Cerebellar nuclear complex (tissue), 1 donor: ENCODE measurements at places on chromosomes 3 and 15.

- DNase-seq: no peak
Observed at GRCh38 chr15:39290711-39291435, 290.0 kb upstream of the THBS1 start.

GRCh38 chr3:54668236-54668635, 259.6 kb downstream of the LRTM1 start:
- DNase-seq: no peak

GRCh38 chr3:119643528-119643927, 16.9 kb downstream of the POPDC2 start:
- DNase-seq: no peak

DNA sequence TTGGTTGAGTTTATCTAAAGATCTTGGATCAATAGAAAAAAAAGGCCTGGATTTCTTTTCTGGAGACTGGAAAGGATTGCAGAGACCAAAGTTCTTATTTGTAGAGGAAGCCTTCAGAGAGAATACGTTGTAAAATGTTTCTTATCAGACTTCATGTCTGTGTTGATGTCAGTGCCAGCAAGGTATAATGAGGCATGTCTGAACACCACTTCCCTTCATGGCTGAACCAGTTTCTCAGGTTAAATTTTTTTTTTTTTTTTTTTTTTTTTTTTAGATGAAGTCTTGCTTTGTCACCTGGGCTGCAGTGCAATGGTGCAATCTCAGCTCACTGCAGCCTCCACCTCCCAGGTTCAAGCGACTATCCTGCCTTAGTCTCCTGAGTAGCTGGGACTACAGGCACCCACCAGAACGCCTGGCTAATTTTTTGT, 17.8 kb upstream of the ZNF774 start:
- no peak for DNase-seq

GRCh38 chr3:124450366-124450765, 279.9 kb upstream of the UMPS start:
- DNase-seq: no peak

DNA sequence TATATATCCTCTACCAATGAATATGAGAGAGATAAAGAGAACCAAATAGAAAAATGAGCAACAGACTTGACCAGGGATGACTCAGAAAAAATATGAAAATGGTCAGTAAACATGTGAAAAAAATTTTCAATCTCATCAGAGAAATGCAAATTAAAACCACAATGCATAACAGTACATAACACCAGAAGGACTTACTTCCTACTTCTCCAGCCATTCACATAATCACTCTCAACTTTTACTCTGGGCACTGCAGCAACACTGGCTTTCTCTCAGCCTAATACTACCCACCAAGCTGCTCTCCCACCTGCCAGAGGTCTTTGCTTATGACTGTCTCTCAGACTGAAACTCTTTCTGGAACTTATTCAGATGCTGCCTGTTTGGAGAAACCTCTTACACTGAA, 49.4 kb downstream of the DPH6 start:
- DNase-seq: no peak

DNA sequence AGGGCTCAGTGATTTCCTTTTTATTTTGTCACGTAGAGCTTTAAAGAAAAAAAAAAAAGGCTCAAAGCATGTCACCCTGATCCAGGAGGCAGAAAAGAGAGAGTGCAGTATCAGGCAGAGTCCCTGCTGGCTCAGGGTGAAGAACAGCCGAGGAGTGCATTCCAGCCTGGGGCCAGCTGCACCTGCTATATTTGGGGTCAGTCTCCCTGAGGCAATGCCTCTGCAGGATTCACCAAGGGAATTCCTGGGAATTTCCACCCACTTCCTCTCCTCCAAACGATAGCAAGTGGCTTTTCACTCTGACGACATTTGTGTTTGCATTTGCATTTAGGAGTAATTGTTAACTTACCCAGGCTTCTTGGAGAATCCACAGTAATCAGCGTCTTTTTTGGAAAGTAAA, 202.9 kb upstream of the CTNNB1 start:
- no peak for DNase-seq

- no peak for DNase-seq
Observed at GRCh38 chr3:40753291-40753770, 228.6 kb downstream of the ZNF621 start.

DNA sequence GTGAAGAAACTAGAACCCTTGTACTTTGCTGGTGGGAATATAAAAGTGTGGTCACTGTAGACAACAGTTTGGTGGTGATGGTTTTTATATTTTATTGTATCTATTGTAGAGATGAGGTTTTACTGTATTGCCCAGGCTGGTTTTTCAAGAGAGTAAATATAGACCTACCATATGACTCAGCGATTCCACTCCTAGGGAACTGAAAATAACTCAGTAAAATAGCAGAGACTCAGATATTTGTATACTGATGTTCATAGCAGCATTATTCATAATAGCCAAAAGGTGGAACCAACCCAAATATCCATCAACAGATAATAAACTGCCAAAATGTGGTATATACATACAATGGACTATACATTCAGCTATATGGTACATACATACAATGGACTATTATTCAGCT, 68.8 kb upstream of the IL12A start:
- DNase-seq: no peak

DNA sequence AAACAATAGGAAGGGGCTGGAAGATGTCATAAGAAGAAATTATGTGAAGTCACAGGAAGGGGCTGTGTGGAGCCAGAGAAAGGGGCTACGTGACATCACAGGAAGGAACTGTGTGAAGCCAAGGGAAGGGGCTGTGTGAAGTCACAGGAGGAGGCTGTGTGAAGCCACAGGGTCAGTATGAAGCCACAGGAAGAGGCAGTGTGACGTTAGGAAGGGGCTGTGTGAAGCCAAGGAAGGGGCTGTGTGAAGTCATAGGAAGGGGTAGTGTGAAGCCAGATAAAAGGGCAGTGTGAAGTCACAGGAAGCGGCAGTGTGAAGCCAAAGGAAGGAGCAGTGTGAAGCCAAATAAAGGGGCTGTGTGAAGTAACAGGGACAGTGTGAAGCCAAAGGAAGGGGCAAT, 32.5 kb downstream of the GASK1A start:
- DNase-seq: no peak

GRCh38 chr15:76183930-76184649, 124.3 kb downstream of the TMEM266 start:
- DNase-seq: no peak

DNA sequence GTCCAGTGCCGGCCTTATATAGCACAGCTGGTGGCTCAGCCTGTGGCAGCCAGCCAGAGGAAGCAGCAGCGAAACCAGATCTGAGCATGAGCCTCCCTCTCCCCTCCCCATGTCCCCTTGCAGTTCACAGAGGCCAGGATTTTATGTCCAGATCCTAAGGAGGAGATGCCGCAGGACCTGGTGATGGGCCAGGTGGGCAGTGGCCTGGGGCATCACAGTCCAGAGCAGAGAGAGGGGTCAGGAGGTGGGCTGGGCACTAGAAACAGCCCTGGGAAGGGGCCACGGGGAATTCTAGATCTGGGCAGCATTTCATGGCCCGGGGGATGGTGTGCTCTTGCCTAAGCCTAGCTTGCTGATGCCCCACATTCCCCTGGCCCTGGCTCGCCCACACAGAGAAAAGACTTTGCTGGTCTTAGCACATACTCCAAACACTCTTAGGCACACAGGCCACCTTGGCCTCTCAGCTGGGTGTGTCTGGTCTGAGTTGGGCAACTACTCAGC, 259 bp upstream of the CILP start:
- no peak for DNase-seq

GRCh38 chr3:25355034-25355885, 72.8 kb upstream of the RARB start:
- DNase-seq: no peak

DNA sequence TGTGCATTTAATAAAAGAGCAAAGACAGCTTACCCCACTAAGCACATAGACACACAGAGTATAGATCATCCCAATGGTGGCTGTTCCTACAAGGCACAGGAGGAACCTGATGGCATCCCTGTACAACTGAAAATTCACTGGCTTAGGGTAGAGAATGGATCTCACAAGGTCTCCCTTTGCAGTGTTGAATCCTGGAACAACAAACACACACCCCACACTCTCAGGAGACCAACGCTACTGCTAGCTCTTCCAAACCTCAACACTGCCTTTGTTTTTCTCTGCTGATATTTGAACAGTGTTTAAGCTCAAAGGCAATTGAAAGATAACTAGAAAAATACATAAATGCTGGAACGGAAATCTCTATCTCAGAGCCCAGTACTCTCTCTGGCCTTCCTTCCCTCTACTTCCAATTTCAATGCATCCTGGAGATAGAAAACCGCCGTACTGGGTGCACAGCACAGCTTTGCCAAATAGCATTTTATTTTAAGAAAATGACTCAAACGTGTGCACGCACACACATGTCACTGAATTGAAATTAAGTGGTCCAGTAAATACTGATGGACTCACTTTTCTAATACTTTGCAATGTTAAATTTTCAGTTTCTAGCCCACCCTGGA, 87.5 kb upstream of the ATP13A5 start:
- DNase-seq: no peak

- DNase-seq: no peak
Observed at GRCh38 chr3:126903521-126903920, 79.4 kb upstream of the PLXNA1 start.
